ENCODE measurements at places on chromosomes 1 and 21. TPM values are rescaled to one million over a fixed set of nuclear protein-coding genes. Genes with fewer than 3 reads are reported as not detected.

ST6GALNAC3 gene
- total RNA-seq = 0.44 TPM

NR1I3 gene
- total RNA-seq = not detected

SPRR2D gene
- total RNA-seq = not detected

NCF2 gene
- 0.11 TPM for total RNA-seq

ZNF326 gene
- total RNA-seq = 9.6 TPM

S100A4 gene
- 31.4 TPM for total RNA-seq

FCRL1 gene
- total RNA-seq = not detected

YIPF1 gene
- 20.0 TPM for total RNA-seq

HCRTR1 gene
- total RNA-seq = not detected

RNU1-2 gene
- 2,224 TPM for total RNA-seq

NOL9 gene
- total RNA-seq = 24.6 TPM

TGFBR3 gene
- total RNA-seq = 16.5 TPM

TSPEAR gene
- total RNA-seq = not detected

BCAN gene
- 0.11 TPM for total RNA-seq

PLA2G2E gene
- total RNA-seq = not detected

OXCT2 gene
- 4.5 TPM for total RNA-seq

TNFRSF4 gene
- total RNA-seq = not detected

NBPF1 gene
- total RNA-seq = 79.2 TPM

PCAT6 gene
- total RNA-seq = not detected

Measured in uterine smooth muscle cell (primary cell).